Gastrocnemius medialis (tissue), 4 donors: ENCODE measurements at places on chromosomes 5 and 9. TPM values are rescaled to one million over a fixed set of nuclear protein-coding genes. Genes with fewer than 3 reads are reported as not detected.

DNA sequence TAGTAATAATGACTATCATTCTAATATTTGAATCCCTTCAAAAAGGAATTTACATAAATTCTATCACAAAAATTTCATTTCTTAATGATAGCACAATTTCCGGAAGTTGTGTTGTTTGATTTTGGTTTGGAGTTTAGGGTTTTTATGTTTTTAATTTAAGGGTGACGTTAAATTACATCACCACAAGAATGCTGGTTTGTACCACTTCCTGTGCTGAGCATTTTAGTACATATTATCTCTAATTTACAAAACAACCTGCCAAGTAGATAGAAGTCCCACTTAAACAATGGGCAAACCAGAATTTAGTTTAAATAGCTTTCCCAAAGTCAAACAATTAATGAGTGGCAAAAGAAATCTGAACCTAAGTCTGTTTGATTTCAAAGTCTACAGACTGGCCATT, 63.4 kb downstream of the DENND1A start:
- no peak for DNase-seq
- peaks cover 14% of the 10 kb centered on the region for H3K4me1 ChIP-seq
- H3K36me3 ChIP-seq = no peaks in the 10 kb centered on the region
- no peaks in the 10 kb centered on the region for H3K27me3 ChIP-seq

DNA sequence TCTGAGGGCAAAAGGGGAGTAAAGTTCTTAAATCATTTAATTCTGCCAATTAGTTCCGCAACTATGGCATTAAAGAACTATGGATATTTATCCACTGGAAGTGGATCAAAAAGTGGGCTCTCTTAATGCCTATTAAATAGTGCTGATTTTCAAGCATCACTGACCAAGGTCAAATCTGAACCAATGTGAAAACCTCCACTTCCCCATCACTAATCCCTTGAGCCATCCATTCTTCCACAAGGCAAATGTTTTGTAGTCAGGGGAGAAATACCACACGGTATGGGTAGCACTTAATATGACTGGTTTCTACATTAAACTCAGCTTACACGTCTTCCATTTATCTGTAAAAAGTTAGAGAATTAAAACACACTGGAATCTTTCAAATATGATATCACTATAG, 57.6 kb downstream of the MLLT3 start:
- H3K4me1 ChIP-seq = peaks cover 30% of the 10 kb centered on the region
- no peaks in the 10 kb centered on the region for H3K36me3 ChIP-seq
- no peak overlapping the region for H3K27ac ChIP-seq
- H3K27me3 ChIP-seq = no peaks in the 10 kb centered on the region

- no peak overlapping the region for H3K4me3 ChIP-seq
- H3K27me3 ChIP-seq = no peaks in the 10 kb centered on the region
- H3K4me1 ChIP-seq = no peaks in the 10 kb centered on the region
- H3K36me3 ChIP-seq = no peaks in the 10 kb centered on the region
Measured at GRCh38 chr5:130135506-130135905, 231.2 kb downstream of the CHSY3 start.

GRCh38 chr5:58922461-58923171, 339.7 kb downstream of the RAB3C start:
- peaks cover 61% of the 10 kb centered on the region for H3K4me1 ChIP-seq
- peak; percentile 94 for DNase-seq
- no peaks in the 10 kb centered on the region for H3K27me3 ChIP-seq
- peak overlapping the region; percentile 94 for H3K27ac ChIP-seq

DNA sequence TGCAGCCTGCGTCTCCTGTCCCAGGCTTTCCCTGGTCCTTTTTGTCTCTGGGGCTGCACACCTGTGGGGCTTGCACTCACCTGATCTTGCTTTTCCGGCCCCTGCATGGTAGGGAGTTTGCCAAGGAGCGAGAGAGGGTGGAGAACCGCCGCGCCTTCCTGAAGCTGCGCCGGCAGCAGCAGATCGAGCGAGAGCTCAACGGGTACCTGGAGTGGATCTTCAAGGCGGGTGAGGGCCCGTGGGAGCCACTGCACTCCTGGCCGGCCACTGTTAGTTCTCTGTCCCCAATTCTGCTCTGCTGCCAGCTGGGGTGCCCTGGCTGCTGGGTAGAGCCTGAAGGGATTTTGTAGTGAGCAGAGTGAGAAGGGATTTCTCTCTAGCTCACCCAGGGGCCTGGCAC, 78.0 kb downstream of the CACNA1B start:
- H3K36me3 ChIP-seq = no peaks in the 10 kb centered on the region
- no peaks in the 10 kb centered on the region for H3K4me1 ChIP-seq
- H3K27me3 ChIP-seq = no peaks in the 10 kb centered on the region
- no peak overlapping the region for H3K27ac ChIP-seq

- DNase-seq = no peak
- peak overlapping the region; percentile 92 for H3K27ac ChIP-seq
- no peaks in the 10 kb centered on the region for H3K36me3 ChIP-seq
- peaks cover 32% of the 10 kb centered on the region for H3K4me1 ChIP-seq
- H3K4me3 ChIP-seq = no peak overlapping the region
Measured at GRCh38 chr9:109010746-109011145, 2.6 kb downstream of the CTNNAL1 start.

IFNK gene
- not detected for total RNA-seq

DNA sequence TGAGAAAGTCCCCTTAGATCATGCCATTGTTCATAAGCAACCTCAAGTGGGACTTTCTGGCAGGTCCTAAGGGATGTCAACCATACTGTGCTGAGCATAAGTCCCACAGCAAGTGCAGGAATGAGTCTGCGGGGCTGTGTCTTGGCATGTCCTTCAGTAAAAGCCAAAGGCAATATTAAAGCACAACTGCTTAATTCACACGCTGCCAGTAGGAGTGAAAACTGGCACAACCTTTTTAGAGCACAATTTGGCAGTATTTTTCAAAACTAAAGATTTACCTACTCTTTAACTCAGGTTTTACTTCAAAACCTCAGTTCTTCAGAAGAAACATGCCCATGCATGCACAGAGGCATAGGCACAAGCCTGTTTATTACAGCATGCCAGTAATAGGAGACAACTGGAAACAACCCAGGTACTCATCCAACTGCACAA, 24.4 kb upstream of the SMAD5 start:
- H3K4me1 ChIP-seq = no peaks in the 10 kb centered on the region
- no peaks in the 10 kb centered on the region for H3K36me3 ChIP-seq
- DNase-seq = no peak
- H3K27me3 ChIP-seq = no peaks in the 10 kb centered on the region
- no peak overlapping the region for H3K27ac ChIP-seq

GDF9 gene
- 0.46 TPM for total RNA-seq

GRCh38 chr5:43312699-43313034, 545 bp downstream of the HMGCS1 start:
- peak overlapping the region; percentile 93 for H3K4me3 ChIP-seq
- no peaks in the 10 kb centered on the region for H3K27me3 ChIP-seq
- peak overlapping the region; percentile 91 for H3K27ac ChIP-seq

GRCh38 chr5:176470539-176470938, 22.4 kb downstream of the FAF2 start:
- DNase-seq = no peak
- H3K27ac ChIP-seq = no peak overlapping the region
- no peaks in the 10 kb centered on the region for H3K36me3 ChIP-seq
- H3K4me1 ChIP-seq = peaks cover 19% of the 10 kb centered on the region

- no peak for DNase-seq
- H3K4me3 ChIP-seq = no peak overlapping the region
- no peaks in the 10 kb centered on the region for H3K36me3 ChIP-seq
- no peak overlapping the region for H3K27ac ChIP-seq
- no peaks in the 10 kb centered on the region for H3K4me1 ChIP-seq
Measured at GRCh38 chr9:16182784-16183183, 629.9 kb downstream of the CCDC171 start.

DNA sequence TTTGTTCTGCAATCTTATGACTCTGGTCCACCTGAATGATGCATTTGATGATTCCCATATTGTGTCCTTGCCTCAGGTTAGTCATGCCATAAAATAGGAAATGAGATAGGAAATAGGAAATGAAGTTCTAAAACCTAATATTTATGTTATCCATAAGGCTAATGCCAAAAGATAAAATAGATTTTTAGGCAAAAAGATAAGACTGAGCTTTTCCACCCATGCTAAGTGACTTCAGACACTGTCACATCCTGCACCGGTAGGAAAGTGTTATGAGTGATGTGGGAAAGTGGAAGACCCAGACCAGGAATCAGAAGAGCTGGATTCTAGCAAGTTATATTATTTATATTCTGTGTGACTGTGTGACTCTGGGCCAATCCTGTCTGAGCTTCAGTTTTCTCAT, 600.8 kb upstream of the DMAC1 start:
- H3K36me3 ChIP-seq = no peaks in the 10 kb centered on the region
- H3K27me3 ChIP-seq = no peaks in the 10 kb centered on the region
- no peaks in the 10 kb centered on the region for H3K4me1 ChIP-seq

DNA sequence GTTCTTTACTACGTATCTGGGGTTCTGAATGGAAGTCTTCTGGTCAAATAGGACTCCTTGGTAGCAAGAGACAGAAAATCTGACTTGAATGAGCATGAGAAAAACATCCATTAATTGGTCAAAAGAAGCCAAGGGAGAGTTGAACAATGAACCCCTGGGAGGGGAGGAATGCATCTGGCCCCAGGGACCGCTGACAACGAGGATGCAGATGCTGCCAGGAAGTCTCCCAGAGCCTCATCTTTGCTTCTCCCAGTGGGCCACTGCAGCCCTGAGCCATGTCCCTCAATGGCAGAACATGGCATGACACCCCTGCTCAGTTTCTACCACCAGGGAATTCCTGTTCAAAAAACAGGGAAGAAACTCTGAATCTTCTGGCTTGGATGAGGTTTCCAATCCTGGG, 50.5 kb upstream of the ICE1 start:
- H3K4me1 ChIP-seq = no peaks in the 10 kb centered on the region
- no peak overlapping the region for H3K4me3 ChIP-seq
- no peaks in the 10 kb centered on the region for H3K27me3 ChIP-seq

DNA sequence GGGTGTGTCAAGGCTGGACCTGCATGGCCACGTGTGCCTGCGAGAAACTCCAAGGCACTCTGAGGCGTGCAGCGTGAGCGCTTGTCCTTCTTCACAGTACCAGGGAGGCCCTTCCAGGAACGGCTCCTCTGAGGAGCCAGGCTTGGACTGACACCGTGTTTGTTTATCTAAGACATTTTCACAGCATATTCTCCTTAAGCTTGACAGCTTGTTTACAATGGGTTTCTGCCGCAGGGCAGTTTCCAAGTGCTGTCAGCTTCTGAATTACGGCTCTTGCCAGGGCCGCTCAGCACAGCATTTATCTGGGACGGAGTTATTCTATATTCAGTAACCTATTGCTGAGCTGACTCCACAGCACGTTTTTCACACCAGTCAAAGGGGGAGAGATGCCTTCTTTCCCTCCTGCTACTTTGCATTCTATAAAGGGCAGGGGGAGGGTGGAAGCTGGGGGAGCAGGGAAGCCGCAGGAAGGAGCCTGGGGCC, 98.4 kb downstream of the LMNB1 start:
- H3K27ac ChIP-seq = no peak overlapping the region
- no peaks in the 10 kb centered on the region for H3K27me3 ChIP-seq
- no peaks in the 10 kb centered on the region for H3K4me1 ChIP-seq

GRCh38 chr9:33178972-33179697, 12.0 kb upstream of the B4GALT1 start:
- H3K27ac ChIP-seq = no peak overlapping the region
- H3K27me3 ChIP-seq = no peaks in the 10 kb centered on the region
- H3K4me1 ChIP-seq = no peaks in the 10 kb centered on the region
- H3K36me3 ChIP-seq = no peaks in the 10 kb centered on the region
- no peak overlapping the region for H3K4me3 ChIP-seq
- no peak for DNase-seq

- H3K36me3 ChIP-seq = no peaks in the 10 kb centered on the region
- H3K27me3 ChIP-seq = no peaks in the 10 kb centered on the region
- H3K4me1 ChIP-seq = peaks cover 11% of the 10 kb centered on the region
- DNase-seq = no peak
- H3K27ac ChIP-seq = no peak overlapping the region
- H3K4me3 ChIP-seq = no peak overlapping the region
Measured at GRCh38 chr5:56056875-56057274, 62.1 kb upstream of the IL6ST start.

GRCh38 chr9:96559339-96559943, 60.2 kb downstream of the CDC14B start:
- no peak overlapping the region for H3K27ac ChIP-seq
- no peak for DNase-seq
- H3K27me3 ChIP-seq = no peaks in the 10 kb centered on the region
- H3K4me3 ChIP-seq = no peak overlapping the region
- H3K36me3 ChIP-seq = no peaks in the 10 kb centered on the region
